Stimulated activated CD8-positive, alpha-beta memory T cell treated with anti-CD3 and anti-CD28 coated beads, Interleukin-4, amount 100 ng/mL, for 4 hours (primary cell): ENCODE measurements at places on chromosomes 5 and 9.

DNA sequence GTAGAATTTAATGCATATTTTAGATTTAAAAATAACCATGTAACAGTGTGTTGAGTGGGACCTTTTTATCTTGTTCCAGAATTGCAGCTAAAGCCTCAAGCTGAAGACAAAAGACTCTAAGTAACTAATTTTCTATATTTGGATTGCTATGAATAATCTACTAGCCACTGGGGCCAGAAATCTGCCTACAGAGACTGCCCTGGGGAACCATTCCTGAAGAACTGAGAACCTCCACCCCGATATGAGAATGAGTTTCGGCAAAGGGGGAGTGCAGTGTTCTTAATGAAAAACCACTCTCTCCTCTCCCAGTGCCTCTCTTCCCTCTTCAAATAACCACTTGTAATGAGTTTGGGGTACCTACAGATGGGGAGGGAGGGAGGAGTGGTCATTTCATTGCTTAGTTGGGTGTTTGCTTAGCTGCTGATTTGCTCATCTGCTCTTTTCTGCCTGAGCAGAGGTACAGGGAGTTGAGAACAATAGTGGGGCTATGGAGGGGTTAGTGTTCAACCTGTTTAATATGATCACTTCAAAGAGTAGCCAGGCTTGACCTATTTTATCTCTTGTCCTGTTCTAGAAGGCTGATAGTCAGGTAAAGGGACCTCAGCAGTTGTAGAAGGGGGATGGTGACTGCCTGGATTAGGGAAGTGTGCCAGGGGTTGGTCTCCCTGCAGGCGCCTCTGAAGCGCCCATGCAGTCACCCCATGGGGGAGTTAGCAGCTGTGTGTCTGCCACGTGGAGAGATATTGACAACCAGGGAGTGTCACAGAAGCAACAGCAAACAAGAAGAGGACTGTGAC, 47.7 kb downstream of the ATG10 start:
- no peak for DNase-seq

GRCh38 chr5:89255845-89256463, 373.0 kb upstream of the MEF2C start:
- no peak for DNase-seq

DNA sequence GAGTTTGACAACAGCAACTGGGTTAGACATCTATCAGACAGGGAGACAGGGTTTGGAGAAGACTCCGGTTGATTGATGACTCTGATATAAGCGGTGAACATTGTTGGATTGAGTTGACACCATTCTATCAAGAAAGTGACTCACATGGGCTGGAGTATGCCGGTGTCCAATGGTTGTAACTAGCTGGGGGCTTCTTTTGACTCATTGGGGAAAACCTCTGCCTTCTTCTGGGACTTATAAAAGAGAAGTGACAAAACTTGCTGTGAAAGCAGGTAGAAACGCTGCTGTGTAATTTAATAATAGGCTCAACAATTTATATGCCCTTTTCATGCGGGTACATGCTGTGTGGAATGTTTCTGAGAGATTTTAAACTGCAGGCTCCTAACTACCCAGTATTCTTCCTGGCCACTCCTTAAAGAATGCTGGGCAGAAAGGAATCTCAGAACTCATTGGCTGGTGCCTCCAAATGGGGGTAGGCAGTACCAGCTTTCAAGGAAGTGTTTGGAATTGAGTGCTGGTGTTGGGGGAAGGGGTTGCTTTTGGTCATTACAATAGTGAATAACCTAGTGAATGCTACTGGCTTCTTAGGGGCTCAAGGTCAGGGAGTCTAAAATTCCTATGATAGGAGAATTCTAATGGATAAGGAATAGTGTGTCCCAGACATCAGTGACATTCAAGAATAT, 43.9 kb downstream of the FYB1 start:
- DNase-seq: no peak

DNA sequence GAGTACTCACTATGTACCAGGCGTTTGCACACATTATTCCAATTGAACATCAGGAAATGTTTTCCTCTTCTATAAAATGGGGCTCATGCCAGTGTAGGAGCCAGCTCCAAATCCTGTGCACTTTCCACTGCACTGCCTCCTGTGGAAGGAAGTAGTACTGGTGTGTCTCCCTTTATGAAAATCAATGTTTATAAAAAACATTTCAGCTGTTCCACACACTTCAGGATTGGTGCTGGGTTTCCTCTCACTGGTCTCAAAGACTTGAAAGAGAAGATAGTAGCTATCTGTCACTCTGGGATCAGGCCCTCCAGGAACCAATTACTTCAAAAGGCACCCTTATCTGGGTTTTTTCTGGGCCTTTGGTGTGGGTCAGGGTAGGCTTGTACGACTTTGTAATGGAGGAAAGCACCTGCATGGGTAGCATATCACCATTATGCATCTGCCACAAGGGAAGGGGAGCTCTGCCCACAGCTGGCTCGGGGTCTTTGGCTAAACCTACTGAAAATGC, 32.5 kb downstream of the RAB14 start:
- no peak for DNase-seq

DNA sequence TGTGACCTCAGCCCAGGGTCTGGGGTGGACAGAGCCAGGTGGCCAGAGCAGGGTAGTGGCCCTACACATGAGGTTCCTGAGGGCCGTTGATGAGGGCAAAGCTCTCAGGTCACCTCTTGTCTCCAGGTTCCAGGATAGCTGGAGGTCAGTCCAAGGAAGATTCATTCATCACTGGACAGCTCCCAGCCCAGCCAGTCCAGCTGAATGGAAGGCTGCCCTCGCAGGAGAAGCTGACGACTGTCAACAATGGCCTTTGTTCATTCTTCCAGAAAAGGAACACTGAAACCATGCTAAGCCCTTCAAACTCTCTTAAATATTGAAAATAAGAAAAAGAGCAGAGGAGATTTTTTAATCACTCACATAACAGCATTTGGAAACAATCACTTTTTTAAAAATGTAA, 169.7 kb upstream of the TBCA start:
- no peak for DNase-seq

DNA sequence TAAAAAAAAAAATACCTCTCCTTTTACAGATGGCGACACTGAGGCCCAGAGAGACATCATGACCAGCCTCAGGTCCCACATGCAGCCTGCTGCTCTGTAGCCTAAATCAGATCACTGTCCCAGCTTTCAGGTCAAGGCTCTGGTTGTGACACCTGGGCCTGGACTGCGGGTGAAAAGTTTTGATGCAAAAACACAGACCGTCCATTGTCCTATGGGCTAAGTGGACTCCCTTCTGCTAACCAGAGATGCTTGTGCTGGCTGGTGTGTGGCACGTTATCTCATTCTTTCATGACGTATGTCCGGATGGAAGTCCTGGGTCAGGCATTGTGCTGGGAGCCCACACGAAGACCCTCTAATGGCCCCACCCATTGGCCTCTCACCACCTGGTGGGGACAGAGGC, 7.8 kb downstream of the NEK6 start:
- DNase-seq: no peak

GRCh38 chr9:76905791-76906646, at the start of gene PRUNE2:
PRUNE2 (minus strand) TSS chr9:76906114; CDS start chr9:76905963, 151 bp downstream.
- no peak for DNase-seq

- no peak for DNase-seq
Observed at GRCh38 chr5:109922381-109922995, 232.8 kb downstream of the MAN2A1 start.

DNA sequence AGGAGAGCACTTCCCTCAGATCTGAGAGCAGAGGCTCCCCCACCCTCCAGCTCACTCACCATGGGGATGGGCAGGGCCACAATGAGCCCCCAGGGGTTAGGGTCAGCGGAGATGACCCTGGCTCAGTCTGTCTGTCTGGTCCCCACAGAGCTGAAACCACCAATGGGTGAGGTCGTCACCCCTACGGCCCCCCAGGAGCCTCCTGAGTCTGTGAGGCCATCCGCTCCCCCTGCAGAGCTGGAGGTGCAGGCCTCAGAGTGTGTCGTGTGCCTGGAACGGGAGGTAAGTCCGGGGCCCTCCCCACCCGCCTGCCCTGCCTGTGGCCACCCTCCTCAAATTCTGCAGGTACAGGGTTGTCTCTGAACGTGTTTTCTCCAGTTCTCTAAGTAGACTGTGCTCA, 49.6 kb downstream of the LRSAM1 start:
- no peak for DNase-seq

DNA sequence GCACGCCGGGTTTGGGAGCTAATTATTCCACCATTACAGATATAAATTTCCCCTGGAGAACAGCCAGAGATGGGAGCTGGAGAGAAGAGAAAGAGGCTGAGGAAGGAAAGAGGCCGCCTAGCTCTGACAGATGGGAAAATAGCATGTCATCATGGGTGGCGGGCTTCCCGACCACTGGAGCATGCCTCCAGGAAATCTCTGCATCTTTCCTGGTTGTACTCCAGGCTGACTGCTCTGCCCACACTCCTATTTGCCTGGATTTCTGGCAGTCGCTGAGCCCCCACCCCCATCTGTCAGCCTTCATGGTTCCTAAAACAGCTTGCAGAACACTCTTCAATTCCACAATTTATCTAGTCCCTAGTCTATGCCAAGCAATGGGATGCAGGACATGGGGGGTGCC, 14.3 kb upstream of the GABRP start:
- no peak for DNase-seq

GRCh38 chr5:178839319-178839704, 20.4 kb upstream of the ZNF354B start:
- no peak for DNase-seq

- no peak for DNase-seq
Observed at GRCh38 chr9:123447934-123448646, 92.1 kb downstream of the CRB2 start.

GRCh38 chr5:134937526-134937925, 30.2 kb upstream of the CATSPER3 start:
- DNase-seq: no peak

DNA sequence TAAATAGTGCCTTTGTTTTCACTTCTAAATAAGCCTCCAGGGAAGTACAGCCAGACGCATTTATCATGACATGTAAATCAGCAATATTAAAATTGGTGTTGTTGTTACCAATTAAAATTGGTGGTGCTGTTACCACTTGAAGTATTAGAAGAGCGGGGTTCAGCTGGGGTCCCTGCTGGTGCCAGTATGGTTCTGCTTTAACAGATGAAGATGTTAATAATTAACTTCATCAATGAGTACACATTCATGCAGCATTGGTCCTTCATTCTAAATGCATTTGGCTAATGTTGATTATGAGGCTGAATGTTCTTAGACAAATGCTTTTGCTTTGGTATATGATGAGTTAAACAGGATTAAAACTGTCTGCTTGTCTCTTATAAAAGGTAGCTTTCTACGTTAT, 67.6 kb upstream of the TMC1 start:
- no peak for DNase-seq

DNA sequence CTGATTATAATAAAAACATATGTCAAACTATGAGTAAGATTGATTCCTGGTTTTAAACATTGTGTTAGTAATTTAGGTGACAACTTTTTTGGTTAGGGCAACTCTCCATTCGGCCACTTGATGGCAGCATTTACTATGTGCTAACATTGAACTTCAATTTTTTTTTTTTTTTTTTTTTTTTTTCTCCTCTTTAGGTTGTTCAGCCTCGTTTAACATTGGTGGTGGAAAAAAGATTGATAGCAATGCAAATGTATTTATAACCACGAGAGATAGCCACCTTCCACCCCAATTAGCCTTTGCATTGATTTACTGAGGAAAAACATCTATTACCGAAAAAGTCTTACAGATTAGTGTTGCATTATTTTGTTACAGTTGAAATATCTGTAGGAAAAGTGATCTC, 159.1 kb downstream of the CSNK1G3 start:
- peak; percentile 0 for DNase-seq

- DNase-seq: no peak
Observed at GRCh38 chr5:177130211-177131018, 3.2 kb upstream of the NSD1 start.

DNA sequence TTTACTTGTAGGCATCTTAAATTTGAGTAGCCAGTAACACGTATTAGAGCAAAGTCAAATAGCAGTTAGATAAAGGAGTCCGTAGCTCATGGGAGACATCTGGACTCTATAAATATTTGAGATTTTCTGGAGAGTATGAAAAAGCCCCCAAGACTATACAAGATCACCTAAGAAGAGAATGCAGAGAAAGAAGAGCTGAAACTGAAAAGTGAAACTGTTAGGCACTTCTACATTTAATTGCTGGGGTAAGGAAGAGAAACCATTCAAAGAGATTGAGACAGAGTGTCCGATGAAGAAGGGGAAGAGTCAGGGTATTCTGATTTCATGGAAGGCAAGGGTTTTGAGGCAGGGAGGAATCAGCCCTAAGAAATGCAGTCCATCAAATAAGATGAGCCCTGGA, 2372.1 kb downstream of the MAT2B start:
- DNase-seq: no peak

DNA sequence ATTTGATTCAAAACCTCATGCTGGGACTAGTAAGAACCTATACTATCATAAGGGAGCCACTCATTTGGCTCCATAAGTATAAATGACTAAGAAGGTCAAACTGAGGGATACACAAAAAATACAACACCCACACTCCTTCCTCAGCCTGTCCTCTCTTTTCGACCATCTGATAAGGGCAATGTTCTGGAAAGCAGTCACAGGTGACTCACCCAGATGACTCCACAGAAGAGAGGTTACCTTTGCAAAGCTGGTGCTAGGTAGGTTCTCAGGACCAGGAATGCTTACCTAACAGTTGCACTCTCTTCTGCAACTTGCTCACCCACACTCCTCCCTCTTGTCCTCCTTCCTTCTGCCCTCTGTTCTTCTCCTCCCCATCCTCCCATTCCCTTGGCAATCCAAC, 32.9 kb downstream of the LHFPL2 start:
- DNase-seq: no peak

- DNase-seq: no peak
Observed at GRCh38 chr5:80057099-80057498, 22.0 kb downstream of the THBS4 start.

DNA sequence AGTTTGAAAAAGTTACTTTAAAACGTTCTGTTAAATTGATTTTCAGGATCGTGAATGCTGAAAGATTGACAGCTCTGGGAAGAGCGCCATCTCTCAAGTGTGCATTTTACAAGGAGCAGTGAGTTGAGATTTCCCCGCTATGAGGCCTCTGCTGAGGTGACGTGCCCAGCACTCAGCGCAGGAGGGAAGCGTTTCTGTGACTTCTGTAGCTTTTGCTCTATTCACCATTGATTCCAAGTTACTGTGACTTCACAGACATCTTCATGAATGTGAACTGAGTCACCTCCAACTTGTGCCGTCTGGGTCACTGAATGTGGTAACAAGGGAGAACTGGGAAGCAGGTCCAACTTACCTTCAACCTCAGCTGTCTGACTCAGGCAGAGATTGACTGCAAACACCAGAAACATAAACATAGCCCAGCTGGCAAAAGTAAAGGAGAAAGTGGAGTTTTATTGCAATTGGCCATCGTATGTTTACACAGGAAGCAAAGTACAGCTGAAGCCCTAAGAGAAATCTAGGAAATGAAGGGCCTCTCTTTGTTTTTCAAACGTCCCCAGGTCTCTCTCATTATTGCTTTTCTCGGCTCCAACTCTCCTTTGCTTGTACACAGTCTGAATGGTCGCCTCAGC, 428.8 kb upstream of the CLINT1 start:
- DNase-seq: no peak
